Right hindlimb (tissue), 1 donor: ENCODE measurements at places on chromosomes 6 and 20.

GRCh38 chr6:56377295-56377694 is 129.9 kb upstream of the COL21A1 start:
- DNase-seq, result no peak

- DNase-seq, result peak; percentile 93
Observed at GRCh38 chr6:16759646-16760515, 1.4 kb downstream of the ATXN1 start.

- no peak for DNase-seq
Observed at GRCh38 chr6:137829641-137830083, 37.4 kb upstream of the TNFAIP3 start.

GRCh38 chr20:58077282-58077681 is 151.2 kb downstream of the ANKRD60 start:
- DNase-seq, result peak; percentile 3

GRCh38 chr20:13356591-13356990 is 135.5 kb downstream of the ISM1 start:
- DNase-seq, result no peak

- DNase-seq, result no peak
Observed at GRCh38 chr6:166476061-166476591, 93.4 kb upstream of the MPC1 start.

DNA sequence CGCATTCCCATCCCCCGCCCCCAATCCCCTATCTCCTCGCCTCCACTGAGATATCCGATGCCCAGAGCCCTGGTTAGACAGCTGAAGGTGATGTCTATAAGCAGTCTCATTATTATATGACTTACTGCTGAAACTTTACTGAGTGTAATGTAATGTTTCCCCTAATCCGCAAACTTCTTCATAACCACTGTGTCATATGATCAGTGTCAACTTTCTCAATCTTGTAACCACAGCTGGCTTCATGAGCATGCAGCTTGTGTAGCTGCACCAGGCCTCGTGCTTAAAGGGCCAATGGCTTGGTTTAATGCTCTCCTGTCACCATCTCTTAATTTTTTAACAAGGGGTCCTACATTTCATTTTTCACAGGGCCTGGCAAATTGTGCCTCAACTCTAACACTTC is 8.1 kb downstream of the ASIP start:
- DNase-seq, result no peak
